ENCODE measurements at places on chromosomes 2 and 18. TPM values are rescaled to one million over a fixed set of nuclear protein-coding genes. Genes with fewer than 3 reads are reported as not detected.

DNA sequence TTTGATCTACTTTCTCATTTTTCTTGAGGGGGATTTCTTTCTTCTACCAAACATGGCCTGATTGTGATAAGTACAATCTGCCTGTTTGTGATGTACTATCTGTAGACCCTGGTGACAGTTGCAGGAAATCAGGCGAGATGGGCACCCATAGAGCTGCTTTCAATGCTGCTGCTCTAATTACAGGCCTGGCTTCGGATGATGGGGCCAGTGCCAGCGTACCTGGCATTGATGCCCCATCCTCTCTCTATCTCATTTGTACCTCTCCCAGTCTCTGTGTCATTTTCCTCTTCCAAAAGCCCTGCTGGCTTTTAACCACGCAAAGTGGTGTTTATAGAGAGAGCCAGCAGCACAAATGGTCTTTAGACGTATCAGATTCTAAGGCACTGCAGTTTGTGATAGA is 69.9 kb downstream of the KCTD18 start:
- no peak for ATAC-seq

UGT1A9 gene
- total RNA-seq = not detected

FAM237A gene
- not detected for total RNA-seq

DNA sequence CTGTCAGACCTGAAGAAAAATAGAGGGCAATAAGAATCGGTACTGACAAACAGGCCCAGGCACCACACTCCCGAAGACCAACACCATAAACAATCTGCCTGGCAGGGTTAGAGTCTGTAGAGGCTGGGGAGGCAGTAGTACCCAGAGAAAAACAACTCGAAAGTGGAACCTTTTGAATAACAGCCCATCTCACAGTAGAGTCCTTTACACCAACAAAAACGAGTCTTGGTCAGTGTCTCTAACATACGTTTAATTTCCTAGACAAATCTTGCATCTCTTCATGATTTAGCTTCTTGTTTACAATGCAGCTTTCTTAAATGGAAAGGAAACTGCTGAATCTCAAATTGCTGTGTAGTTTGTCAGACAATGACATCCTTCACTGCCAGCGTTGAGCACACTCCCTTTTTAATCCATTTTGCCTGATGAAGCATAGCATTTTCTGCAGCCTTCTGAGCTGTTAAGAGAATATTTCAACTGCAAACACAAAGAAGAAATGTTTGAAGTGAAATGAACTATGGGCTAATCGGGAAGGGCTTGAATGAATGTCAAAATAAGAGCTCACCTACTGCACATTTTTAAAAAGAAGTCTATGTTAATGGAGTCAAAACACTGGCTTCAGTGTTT is 73.1 kb upstream of the DSG1 start:
- no peak for ATAC-seq

- ATAC-seq = peak; percentile 34
Measured at GRCh38 chr18:63882333-63883141, 5.0 kb upstream of the SERPINB2 start.

SPC25 gene
- total RNA-seq = not detected

DNA sequence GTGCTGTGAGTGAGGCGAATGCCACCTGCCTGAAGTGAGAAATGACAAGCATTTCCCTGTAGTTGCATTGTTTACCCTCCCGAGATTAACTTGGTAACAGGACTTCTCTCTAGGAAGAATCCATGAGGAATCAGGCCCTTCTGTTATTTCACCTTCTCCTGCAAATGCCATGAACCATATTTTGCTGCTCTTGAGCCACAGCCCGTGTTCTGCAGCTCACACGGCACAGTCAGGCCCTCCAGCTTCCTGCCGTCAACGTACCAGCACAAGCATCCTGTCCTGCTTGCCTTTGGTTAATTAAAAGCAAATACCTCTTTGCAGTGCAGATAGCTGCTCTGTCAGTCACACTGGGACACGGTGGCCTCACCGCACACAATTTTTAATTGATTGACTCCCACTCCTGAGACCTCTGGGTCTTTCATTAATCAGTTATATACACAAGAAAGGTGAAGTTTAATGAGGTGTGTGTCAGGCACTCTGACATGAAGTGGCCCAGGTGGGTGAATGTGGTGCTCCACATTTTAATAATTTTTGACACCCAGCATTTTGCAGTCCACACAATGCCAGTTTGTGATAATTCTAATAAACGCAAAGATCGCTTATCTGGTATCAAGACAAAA is 95.3 kb upstream of the ASB18 start:
- ATAC-seq = no peak

GRCh38 chr2:152167065-152167464 is 8.5 kb downstream of the STAM2 start:
- no peak for ATAC-seq

EGR4 gene
- total RNA-seq = not detected
